Foreskin keratinocyte (primary cell): ENCODE measurements at places on chromosomes 13 and 19.

DNA sequence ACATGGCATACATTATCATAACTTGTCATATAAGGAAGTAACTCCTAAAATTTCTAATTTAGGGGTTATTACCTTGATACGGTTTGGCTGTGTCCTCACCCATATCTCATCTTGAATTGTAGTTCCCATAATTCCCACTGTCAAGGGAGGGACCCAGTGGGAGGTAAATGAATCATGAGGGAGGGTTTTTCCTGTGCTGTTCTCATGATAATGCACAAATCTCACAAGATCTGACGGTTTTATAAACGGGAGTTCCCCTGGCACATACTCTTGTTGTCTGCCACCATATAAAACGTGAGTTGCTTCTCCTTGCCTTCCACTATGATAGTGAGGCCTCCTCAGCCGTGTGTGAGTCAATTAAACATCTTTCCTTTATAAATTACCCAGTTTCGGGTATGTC, 76.0 kb downstream of the ZDHHC20 start:
- DNase-seq = no peak

GRCh38 chr13:77871596-77871995, 47.0 kb downstream of the EDNRB start:
- DNase-seq = no peak

GRCh38 chr13:23620211-23620610, 50.0 kb downstream of the TNFRSF19 start:
- DNase-seq = no peak

DNA sequence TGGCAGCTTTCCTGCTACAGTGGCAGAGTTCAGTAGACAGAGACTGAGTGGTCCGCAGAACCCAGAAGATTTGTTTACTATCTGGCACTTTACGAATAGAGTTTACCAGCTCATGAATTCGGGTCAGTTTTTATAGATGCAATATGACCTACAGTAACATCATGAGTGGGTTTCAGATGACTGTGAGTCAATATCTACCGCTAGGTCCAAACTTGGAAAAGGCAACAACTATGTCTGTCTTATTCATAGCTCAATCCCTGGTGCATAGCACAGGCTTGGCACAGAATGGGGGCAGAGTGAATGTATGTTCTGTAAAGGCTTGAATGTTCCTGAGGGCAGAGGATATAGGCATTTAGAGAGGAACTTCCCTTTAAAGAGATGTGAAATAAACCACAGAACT, 65.2 kb downstream of the RAP2A start:
- DNase-seq = no peak

DNA sequence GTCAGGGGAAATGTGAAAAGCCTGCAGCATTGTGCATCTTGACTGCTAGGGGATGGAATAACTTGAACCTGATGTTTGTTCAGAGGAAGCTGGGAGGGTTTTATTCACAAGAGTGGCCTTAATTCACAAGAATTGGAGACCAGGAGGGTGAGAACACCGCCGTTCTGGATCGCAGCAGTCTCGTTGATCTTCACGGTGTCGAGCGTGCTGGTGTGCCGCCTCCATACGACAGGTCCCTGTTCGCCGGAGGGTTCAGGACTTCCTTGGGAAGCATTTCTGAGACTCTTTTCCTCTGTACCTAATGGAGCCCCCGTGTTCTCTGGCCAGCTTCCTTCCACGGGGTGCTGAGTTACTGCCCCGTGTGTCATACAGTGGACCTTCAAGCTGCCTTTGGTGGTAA, 66.9 kb downstream of the ARHGEF7 start:
- no peak for DNase-seq

DNA sequence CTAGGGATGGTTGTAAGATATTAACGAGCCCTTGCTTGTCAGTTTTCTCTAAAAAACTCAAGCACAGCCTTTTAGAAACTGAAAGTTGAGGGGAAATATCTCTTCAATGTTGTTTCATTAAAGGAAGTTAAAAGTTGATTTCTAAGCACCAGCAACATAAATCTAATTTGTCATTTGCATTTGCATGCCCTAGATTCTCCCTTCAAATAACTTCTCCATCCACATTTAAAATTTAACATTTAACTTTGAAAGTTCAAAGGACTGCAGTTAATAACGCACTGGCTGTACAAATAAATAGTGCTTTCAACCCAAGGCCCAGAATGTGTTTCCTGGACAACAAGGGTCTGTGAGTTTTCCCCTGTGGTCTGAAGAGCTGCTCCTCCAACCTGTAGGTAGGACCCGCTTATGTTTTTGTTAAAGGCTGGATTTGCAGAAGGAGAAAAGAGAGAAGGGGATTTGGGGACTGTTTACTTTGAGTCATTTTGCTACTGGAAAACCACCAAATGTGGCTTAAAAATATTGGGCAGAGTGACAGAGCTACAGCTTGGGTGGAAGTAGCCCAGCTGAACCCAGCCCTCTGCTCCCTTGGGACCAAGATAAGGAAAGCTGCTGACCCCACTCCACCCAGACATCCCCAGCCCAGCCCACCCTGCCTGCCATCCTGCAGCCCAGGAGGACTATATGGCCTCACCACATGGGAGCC, 39.8 kb downstream of the TNFRSF19 start:
- DNase-seq = no peak
